ELR (cell line): ENCODE measurements at places on chromosomes 13 and 19.

DNA sequence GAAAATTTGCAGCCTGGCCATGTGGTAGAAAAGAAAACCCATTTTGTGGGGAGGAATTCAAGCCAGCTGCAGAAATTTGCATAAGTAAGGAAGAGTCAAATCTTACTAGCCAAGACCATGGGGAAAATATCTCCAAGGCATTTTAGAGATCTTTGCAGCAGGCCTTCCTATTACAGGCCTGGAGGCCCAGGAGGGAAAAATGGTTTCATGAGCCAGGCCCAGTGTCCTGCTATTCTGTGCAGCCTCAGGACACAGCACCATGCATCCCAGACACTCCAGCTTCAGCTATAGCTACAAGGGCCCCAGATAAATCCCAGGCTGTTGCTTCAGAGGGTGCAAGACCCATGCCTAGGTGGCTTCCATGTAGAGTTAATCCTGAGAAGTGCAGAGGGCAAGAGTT is 1590.1 kb upstream of the PRR20A start:
- DNase-seq, result no peak

DNA sequence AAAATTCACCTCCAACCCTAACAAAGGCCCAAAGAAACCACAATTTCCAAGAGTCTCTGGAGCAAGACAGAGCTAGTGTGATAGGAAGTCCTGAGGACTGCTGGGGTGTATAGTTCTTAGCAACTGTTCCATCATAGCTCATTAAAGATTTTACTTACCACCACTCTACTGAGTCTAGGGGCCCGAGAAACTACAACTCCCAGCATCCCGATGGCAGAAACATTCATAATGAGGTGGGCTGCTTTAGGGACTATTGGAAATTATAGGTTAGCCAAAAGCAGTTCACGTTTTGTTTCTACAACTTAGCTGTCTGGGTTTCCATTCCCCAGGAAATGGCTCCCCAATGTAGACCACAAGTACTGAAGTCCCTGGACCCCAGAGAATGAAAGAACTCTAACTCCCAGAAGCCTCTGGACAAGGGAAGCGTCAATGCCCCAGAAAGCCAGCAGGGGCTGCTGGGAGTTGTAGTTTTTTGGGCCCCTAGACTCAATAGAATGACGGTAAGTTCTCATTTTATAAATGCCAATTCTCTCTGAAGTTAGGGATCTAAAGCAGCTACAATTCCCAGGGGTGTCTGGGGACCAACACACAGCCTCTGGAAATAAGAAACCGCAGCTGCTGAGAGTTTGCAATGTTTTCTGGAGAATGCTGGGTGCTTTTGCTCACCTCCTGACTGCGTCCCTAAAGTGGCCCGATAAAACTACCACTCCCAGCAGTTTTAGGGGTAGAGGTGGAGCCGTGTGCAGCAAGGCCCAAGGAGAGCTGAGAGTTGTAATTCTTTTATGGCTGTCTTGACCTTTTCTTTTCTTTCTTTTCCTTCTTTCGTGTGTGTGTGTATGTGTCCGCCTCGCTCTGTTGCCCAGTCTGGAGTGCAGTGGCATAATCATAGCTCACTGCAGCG is 11.1 kb downstream of the FTL start:
- peak; percentile 57 for DNase-seq

DNA sequence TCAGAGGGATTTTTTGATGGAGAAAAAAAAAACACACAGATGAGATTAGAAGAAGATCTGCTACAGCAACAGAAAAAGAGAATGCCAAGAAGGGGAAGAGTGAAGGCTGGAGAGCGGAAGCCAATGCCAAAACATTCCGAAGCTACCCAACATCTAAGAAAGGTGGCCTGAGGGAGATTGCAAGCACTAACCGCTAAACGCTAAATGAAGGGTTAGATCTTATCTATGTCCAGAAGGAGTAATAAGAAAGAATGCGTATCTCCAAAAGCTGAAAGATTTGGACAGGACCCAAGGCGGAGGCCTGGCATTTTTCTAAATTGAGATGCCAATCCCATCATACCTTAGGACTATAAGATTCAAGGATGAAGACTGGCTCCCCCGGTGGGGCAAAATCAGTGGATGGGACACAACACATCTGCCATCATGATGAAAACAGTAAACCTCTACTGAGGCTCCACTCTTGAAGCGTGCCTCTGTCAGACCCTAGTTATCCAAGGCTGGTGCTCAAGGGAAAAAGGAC is 15.6 kb upstream of the HMGB1 start:
- DNase-seq, result no peak

GRCh38 chr13:49208619-49209018 is 11.5 kb upstream of the MLNR start:
- no peak for DNase-seq

- peak; percentile 11 for DNase-seq
Measured at GRCh38 chr13:40790154-40790616, 774 bp downstream of the SLC25A15 start.
